ENCODE measurements at places on chromosomes 4 and X. TPM values are rescaled to one million over a fixed set of nuclear protein-coding genes. Genes with fewer than 3 reads are reported as not detected.

Gene SMPX
- not detected for total RNA-seq

GRCh38 chrX:124362072-124362471 is 15.7 kb downstream of the SH2D1A start:
- no peak for DNase-seq

DNA sequence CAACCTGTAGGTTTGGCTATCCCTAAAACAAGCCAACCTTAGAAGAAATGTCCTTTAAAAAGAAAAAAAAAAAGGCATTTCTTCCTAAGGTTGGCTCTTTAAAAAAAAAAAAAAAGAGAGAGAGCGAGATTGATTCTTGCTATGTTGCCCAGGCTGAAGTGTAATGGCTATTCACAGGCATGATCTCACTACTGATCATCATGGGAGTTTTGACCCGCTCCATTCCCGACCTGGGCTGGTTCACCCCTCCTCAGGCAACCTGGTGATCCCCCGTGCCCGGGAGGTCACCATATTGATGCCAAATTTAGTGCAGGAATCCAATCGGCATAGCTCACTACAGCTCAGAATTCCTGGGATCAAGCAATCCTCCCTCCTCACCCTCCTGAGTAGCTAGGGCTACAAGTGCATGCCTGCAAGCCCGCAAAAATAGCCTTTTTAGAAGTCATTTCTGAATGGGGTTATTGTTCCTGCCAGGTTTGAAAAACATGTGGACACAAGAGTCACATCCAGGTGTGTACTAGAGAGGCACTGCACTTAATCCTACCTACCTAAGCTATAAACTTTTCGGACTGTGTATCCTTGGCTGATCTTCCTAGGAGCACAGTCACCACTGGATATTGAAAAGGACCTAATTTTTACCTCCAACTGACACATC is 61.4 kb upstream of the ZCCHC13 start:
- no peak for DNase-seq

DNA sequence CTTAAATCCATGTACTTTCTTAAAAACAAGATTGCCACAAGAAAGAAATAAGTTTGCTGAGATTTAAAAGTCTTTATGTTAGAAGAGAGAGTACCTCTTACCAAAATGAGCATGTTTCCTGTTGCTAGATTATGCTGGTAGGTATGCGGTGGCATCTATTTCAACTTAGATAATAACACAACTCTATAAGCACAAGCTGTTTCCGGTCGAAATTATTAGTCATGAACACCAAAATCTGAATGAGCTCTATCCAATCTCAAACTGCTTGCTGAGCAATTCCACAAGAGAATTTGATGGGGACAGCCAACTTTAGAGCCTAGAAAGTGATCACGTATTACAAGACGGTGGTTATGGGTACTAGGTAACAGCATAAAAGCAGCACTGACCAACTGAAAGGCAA is 49.3 kb downstream of the CBR4 start:
- no peak for DNase-seq

DNA sequence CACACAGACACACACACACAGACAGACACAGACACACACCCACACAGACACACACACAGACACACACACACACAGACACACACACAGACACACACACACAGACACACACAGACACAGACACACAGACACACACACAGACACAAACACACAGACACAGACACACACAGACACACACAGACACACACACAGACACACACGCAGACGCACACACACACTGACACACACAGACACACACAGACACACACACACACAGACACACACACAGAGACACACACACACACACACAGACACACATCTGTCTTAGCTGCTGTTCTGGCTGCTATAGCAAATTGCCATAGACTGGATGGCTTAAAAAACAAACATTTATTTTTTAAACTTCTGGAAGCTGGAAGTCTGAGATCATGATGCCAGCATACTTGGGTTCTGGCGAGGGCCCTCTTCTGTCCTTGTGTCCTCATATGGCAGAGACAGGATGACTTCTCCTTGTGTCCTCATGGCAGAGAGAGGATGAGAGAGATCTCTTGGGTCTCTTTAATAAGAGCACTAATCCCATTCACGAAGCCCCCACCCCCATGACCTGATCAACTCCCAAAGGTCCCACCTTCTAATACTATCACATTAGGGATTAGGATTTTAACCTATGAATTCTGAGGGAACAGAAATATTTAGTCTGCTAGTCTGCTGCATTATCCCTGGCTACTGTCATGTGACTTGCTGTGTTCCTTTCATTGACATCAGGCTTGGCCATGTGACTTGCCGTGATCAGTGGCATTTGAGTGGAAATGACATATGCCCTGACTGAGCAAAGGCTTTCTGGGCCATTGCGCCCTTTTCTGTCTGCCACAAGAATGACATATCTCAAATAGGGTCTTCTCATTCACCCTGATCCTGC is 32.7 kb upstream of the RASGEF1B start:
- DNase-seq, result no peak

DNA sequence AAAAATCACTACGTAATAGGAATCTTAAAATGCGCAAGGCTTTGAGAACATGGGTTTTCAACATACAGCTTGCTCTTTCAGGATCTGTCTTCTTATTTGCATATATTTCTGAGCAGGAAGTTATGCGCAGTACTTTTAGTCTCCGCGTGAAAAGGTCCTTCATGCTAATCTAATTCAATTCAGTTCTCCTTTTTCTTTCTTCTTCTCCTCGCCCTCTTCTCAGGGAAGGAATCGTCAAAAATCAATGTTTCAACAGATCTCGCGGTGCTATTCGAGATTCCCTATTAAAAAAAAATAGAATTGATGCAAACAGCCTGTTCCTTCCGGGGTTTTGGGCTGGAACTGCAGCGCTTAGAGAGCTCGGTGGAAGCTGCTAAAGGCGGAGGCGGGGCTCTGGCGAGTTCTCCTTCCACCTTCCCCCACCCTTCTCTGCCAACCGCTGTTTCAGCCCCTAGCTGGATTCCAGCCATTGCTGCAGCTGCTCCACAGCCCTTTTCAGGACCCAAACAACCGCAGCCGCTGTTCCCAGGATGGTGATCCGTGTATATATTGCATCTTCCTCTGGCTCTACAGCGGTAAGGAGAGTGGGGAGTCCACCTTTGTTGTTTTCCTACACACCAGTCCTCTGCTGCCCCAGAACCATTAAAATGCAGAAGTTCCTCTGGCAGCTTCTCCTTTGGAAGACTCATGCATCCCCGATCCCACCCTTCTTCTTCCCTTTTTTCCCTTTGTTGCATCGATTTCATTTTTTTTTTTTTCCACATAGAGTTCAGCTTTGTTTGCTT is at the start of the genes HMGN5 and SH3BGRL:
TSS of gene HMGN5 (minus strand) at position 243 of the 785 bp plus-strand sequence. CDS start 80,364 bp downstream, outside the sequence.
TSS of gene SH3BGRL (plus strand) at position 432 of the 785 bp plus-strand sequence. CDS start at position 531, 99 bp downstream.
- peak; percentile 52 for DNase-seq

Gene TKTL2
- total RNA-seq, result not detected

Data from glomerular endothelial cell (primary cell).